ENCODE measurements at places on chromosomes 1 and 21.

DNA sequence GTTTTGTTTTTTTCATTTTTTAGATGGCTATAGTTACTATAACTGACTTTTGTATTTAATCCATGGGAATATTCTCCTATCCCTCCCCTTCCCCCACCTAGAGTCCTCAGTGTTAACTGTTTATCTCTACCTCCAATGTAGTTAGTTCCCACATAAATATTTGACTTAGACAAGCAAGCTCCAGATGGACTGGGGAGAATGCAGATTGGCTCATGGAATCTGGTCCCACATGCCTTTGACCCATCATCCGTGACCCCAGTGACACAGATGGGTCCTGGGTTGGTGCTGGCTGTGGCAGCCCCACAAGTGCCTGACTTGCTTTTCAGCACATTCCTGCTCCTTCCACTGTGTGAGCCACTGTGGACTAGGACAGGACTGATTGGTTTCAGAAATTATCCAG, 41.8 kb downstream of the ATP2B4 start:
- DNase-seq, result no peak

- no peak for DNase-seq
These were observed 57.1 kb downstream of the RNF187 start for GRCh38 chr1:228544021-228544850.

DNA sequence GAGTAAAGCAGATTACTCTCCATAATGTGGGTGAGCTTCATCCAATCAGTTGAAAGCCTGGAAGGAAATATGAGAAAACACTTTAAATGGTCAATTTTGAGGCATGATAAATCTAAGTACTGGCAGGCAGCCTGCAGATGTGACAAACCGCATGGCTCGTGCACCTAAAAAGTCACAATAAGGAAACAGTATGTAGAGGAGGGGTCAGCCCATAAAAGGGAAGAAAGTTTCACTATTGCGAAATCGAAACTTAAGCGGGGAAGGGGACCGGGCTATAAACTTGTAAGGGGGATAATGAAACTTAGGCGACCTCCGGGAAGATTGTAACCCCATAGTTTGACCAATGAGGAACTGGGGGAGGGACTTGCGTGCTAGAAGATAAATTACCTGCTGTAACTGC, 109.8 kb downstream of the PLPPR4 start:
- DNase-seq, result no peak

DNA sequence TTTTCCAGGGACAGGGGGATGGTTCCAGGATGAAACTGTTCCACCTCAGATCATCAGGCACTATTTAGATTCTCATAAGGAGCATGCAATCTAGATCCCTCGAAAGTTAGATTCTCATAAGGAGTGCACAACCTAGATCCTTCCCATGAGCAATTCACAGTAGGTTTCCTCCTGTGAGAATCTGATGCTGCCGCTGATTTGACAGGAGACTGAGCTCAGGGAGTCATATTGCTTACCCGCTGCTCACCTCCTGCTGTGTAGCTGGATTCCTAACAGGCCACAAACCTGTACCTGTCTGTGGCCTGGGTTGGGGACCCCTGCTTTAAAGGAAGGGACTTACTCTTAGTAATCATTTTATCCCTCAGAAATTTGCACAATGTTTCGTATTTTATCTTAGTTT, 9.3 kb downstream of the CTH start:
- no peak for DNase-seq

DNA sequence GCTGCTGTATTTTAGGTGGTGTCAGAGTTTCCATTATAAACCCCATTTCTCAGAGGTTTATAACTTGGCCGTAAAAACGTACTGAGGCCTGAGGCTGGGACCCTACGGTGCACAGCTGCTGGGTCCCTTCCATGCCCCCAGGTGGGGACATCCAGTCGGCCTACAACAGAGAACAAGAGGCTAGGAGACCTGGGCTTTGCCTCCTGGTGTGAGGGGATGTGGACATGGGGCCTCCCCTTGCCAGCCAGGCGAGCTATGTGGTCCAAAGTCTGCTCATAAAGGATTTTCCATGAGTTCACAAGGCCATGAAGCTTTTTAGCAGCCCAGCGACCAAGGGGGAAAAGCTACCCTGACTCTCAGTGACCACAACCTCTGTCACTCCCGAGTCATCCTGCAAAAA, 261.5 kb upstream of the VAMP3 start:
- no peak for DNase-seq

Data from Right ventricle myocardium superior (tissue), 1 donor.